Bronchial epithelial cell (primary cell): ENCODE measurements at places on chromosomes 16 and 17.
A peak's percentile ranks its signal among the peaks of the same experiment; 100 is the strongest.

DNA sequence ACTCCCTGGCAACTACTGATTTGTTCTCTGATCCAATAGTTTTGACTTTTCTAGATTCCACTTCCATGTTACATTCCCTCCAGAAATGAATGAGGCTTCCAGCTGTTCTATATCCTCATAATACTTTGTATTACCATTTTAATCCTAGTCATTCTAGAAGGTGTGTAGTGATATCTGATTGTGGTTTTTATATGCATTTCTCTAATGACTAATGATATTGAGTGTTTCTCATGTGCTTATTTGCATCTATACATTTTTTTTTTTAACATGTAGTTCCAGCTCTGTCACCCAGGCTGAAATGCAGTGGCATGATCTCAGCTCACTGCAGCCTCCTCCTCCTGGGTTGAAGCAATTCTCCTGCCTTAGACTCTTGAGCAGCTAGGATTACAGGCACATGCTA lies 7.3 kb downstream of the ADGRG5 start:
- no peak for DNase-seq

DNA sequence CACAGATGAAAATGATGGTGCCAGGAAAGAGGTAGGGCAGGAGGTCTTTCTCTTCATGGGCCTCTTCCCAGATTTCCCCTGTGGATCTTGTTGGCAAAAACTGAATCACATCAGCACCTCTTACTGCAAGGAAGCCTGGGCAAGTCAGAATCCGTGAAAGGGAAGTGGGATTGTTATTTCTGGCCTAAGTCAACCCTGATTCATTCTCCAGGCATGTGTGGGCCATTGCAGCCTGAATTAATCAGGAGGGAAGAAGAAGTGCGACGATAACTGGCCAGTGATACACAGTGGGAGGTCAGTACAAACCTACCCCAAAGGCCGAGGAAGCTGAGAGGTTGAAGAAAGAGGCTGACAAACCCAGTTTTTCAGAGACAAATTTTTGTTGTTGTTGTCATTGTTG lies 17.9 kb upstream of the NSMCE1 start:
- peak; percentile 98 for DNase-seq

DNA sequence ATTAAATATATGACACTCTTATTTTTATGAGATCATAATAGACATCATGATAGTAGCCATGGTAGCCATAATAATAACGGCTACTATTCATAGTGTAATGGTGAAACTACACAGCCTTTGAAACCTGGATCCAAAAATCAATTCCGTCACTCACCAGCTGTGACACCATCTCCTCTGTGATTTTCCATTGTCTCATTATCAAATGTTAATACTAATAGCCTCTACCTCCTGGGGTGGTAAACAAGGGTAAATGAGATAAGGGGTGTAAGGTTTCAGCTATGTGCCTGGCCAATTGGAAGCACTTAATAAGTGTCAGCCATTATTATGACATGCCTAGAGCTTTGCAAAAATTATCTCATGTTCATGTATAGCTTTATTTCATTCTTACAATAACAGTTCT lies 88.6 kb downstream of the CACNG3 start:
- DNase-seq: no peak

DNA sequence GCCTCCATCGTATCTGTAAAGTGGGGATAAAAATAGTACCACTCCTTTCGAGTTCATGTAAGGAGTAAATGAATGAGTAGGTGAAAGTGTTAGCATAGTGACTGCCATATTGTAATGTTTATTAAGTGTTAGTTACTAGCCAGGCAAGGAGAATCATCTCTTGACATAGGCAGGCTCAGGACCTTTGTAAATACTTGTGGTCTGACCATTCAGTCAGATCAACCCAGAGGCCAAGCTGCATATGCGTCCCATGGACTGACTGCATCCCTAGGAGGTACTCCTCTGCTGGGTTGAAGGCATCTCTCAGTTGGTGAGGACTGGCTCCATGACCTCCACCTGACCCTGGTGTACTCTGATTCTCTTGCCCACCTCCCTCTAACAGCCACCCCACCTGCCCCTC lies 40.5 kb upstream of the CDRT4 start:
- DNase-seq: no peak

DNA sequence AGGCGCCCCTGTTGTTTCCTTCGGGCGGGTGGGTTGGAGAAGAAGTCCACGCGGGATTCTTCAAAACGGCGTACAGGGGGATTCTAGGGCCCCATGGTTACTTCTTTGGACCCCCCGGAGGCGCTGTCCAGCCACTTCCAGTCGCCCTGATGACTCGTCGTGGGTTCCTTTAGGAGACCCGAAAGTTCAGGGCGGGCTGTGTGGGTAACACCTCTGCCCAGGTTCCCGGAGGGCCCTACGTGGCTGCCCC lies 716 bp upstream of the HIC1 start:
- DNase-seq: no peak

DNA sequence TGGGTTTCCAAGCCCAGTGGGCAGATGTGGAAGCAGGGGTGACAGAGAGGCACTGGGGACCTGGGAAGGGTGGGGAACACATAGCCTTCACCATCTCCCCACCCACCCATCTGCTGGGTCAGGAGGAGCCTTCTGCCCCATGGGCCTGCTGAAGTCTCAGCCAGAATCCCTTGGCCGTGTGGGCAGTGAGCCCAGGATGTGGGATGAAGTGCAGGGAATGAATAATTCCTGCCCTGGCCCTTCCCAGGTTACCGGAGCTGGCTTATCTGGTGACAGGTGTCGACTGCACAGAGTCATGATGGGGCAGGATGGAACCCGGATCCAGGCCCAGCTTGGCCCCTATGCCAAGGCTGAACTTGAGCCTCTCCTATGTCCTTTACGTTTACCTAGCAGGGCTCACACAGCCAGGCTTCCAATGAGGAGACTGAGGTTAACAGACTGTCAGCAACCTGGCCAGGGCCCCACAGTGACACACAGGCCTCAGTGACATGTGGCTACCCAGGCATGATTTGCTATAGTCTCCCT lies 17.5 kb downstream of the ATP2A3 start:
- DNase-seq: peak; percentile 8

GRCh38 chr16:89687092-89687940 lies 827 bp downstream of the CDK10 start:
- DNase-seq: peak; percentile 45

GRCh38 chr16:67459861-67460150 lies 21.2 kb downstream of the ATP6V0D1 start:
- DNase-seq: no peak

DNA sequence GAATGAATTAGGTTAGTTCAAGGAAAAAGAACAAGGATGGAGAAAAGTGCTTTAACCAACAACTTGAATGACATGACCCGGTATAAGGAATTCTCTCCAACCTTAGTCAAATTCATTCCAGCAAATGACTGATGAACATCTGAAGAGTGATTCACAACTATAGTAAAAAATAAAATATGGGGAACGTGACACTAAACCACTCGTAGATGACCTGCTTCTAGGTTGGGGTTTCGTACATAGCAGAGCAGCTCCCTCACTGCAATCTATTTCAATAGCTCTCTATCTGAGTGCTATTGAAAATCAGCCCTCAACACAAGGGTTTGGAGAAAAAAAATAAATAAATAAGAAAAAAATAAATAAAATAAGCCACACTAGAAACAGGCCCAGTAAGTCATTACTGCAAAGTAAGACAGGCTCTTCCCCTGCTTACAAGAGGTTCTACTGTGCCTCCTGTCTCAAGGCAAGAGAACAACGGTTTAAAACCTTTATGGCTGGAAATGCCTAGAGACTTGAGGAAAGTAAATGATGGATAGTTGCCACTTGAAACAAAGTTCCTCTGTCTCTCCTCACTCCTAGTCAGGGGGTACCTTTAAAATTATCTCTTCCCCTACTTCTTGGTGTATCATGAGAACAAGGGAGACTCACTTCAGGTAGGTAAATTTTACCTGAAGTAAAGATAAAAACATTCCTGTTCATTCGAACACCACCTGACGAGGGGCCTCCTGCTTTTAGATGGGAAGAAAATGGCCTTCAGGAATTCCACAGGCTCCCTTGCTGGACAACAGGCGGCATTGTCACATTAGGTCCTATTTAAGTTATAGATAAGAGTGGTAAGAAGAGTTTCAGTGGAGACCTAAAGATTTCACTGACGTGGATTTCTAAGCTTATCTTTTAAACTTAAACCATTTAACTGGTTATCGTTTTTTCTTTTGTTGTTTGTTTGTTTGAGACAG lies 20.5 kb downstream of the COG7 start:
- peak; percentile 14 for DNase-seq

DNA sequence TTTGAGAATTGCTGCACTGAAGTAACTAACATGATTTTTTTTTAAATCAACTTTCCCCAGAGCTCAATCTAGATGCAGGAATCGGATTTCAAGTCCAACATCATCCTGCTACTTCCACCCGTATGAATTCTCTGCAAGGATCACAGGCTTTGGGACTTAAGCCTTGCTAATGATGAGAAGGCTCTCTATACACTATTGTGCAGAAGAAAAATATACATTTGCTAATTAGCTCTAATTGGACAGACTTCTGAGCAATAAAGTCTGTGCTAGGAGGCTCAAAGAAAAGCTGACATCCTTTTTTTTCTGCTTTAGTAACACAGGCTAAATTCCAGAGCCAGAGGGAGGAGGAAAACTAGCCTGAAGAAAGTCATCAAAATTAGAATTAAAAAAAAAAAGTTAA lies 433.6 kb downstream of the PMP22 start:
- no peak for DNase-seq

DNA sequence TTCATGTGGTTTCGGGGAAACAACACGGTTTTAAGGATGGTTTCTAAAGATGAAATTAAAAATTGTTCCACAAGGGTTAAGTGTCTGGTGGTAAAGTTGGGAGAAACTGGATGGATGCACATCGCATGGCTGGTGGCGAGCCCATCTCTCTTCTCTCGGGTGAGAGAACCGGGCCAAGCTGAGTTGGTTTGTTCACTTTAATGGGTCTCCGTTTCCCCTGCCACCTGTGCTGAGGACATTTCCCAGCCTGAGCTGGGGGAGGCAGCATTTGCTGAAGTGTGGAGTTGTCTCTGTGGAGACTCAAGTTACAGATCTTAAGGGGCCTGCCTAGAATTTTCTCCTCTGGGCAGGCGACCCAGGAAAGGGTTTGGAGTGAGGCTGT lies 7.9 kb downstream of the FUS start:
- no peak for DNase-seq

GRCh38 chr16:77335652-77336234 lies 99.1 kb downstream of the ADAMTS18 start:
- DNase-seq: no peak

- DNase-seq: no peak
These were observed 4.1 kb downstream of the ADGRG1 start for GRCh38 chr16:57632568-57632967.

GRCh38 chr16:74738113-74738541 lies 36.5 kb downstream of the FA2H start:
- peak; percentile 60 for DNase-seq

DNA sequence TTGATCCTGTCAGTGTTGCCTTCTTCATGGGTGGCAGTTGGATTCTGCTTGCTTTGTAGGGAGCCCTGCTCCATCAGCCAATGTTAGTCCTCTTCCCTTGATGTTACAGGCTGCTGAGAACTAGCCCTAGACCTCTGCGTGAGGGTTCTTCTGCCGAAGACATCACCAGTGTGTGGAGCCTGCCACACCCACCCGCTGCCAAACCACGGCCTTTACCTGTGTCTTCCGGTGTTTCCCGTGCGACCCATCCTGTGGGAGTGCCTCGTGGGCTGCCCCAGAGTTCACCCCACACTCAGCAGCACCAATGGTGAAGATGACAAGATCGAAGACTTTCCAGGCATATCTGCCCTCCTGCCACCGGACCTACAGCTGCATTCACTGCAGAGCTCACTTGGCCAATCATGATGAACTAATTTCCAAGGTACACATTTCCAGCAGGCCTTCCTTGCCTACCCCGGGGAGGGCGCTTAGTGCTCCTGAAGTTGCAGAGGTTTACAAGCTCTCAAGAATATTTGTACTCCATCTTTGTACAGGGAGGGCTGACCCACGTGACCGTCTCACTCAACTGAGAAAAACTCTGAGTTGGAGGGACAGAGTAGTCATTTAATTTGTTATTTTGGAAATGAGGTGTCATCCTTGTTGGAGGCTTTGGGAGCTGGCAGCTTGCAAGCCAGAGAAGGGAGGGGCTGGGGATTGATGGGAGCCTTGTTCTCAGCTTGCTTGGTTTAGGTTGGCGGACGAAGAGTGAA lies 21.8 kb downstream of the YPEL2 start:
- no peak for DNase-seq

DNA sequence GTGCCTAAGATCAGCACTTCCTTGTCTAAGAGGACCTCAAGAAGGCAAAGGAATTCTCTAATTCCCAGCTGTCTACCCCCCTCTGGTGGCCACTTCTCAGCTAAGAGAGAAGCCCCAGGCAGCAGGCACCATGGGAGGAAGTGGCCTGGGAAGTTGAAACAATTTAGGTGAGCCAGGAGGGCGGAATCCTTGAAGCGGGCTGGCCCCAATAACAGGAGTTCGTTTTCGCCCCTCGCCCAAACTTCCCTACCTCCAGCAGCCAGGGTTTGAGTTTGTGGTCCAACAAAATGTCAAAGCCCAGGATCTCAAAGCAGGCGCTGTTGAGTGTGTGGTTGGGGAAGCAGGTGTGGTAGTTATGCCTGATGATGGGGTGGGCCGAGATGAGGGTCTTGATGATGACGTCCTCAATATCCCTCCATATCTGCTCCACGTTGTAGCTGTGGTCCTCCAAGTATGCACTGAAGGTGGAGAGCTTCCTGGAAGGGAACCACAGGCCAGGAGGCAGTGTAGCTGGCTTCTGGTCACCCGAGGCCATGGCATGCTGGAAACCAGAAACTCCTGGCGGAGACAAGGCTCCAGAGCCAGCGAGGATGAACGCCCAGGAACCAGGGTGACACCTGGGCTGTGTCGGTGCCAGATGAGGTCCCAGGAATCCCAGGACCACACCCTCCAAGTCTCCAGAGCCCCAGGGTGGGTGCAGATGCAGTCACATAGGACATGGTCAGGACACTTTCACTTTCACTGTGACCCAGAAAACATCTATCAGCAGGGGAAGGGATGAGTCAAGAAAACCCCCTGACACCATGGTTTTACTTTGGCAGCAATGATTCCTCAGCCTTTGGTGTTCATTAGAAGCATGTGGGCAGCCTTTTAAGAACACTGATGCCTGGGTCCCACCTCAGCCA lies 25.6 kb downstream of the TTLL6 start:
- DNase-seq: peak; percentile 66

DNA sequence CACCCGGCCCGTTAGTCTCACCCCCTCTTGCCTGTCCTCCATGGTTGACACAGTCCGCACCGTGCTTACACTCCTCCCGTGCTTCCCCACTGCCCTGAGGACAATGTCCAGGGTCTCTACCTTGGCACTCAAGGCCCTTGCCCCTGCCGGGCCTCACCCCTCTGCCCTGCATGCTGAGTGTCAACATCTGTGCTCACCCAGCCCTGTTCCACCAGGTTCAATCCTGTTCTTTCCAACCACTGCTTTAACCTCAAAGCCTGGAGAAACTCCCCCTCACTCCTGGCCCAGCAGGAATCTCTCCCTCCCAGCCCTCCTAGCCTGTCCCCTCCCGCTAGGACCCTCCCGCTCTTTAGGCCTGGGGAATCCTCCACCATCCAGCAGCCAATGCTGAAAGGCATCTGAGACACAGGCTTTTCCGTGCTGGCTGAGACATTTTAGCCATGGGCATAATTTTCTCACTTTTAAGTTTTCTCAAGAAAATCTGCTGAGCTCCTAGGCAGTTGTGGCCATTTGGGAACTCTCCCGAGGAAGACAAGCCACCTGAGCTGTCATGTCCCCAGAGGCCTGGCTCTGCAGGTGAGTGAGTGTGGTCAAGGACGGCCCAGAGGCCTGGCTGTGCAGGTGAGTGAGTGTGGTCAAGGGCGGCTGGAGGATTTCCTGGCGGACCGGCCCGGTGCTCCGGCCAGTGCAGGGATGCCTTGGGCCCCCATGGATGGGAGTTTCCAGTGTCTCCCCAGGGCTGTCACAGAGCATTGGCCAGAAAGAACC lies 10.8 kb upstream of the P2RX1 start:
- no peak for DNase-seq
